NT2/D1 (cell line): ENCODE measurements at places on chromosomes 6 and 20.

GRCh38 chr6:93266116-93266817, 153.1 kb downstream of the EPHA7 start:
- no peak for DNase-seq

DNA sequence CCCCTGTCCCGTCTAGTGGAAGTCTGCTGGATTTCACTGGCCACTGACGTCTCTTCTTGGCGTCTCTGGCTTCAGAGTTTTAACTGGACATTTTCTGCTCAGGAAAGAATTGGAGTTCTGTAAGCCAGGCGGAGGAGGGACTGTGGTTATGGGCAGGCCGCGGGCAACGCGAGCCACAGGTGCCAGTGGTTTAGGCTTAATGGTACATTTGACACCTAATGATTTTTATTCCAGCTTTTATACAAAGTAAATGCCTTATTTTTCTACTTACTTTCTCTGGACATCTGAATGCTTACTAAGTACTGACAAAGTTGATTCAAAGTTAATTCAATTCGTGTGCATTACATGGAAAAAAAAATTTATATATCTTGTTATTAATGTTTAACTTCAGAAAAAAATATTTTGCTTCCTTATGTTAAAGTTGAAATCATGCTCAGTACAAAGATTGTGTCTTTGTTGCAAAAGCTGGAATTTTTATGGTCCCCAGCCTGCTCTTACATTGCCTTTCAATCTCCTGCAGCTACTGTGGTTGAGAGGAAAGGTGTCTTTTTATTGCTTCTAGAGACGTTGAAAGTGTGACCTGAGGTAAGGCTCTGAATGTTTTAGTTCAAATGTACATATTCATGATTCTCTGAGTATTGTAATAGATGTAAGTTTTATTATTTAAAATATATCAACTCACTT, 231.0 kb downstream of the SMOC2 start:
- DNase-seq: no peak

GRCh38 chr20:20446425-20447015, 78.6 kb downstream of the INSM1 start:
- no peak for DNase-seq

DNA sequence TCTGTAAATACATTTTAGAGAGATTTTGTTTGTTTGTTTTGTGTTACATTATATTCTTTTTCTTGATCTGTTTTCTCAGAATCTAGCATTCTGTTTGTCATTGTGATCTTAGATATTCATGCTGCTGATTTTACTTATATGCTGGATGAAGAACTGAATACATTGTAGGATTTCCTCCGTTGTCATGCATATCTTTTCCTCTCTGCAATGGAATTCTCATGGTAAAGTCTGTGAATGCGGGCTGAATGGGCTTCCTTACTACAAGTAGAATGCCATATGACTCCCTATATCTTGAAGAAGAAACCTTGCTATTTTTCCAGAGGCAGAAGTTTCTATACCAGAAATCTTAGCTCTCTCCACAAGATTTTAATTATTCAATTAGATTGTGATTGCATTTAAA, 2.4 kb upstream of the DEFB114 start:
- peak; percentile 25 for DNase-seq

DNA sequence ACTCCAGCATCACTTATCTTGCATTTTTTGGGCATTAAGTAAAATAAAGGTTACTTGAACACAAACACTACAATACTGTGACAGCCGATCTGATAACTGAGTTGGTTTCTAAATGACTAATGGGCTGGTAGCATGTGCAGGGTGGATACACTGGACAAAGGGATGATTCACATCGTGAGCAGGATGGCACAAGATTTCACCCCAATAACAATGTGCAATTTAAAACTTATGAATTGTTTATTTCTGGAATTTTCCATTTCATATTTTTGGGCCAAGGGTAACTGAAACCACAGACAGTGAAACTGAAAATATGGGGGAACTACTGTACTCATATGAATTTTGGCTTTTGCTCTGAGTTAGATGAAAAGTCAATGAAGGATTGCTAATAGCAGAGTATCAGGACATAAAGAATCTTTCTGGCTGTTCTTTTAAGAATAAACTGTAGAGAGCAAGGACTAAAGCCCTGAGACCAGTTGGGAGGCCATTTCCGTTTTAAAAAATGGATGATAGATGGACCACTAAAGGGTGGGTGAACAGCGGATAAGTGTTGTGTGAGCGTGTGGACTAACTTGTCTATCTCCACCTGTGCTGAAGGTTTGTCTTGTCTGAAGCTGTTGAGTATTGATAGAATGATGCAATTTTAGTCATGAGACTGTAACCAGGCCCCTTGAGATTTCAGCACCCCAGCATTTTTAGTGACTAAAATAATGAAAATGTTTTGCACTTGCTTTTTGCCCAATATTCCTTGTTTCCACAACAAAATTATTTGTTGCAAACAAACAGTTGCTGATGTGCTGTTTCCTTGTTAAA, 8.2 kb downstream of the SPINT3 start:
- no peak for DNase-seq
